ENCODE measurements at places on chromosomes 12 and 14. TPM values are rescaled to one million over a fixed set of nuclear protein-coding genes. Genes with fewer than 3 reads are reported as not detected.

- no peaks in the 10 kb centered on the region for H3K4me1 ChIP-seq
- H3K36me3 ChIP-seq = no peaks in the 10 kb centered on the region
- no peaks in the 10 kb centered on the region for H3K27me3 ChIP-seq
- no peak overlapping the region for H3K4me3 ChIP-seq
- H3K27ac ChIP-seq = no peak overlapping the region
- DNase-seq = no peak
Observed at GRCh38 chr14:86013641-86014040, 483.7 kb downstream of the FLRT2 start.

- H3K36me3 ChIP-seq = no peaks in the 10 kb centered on the region
- H3K4me3 ChIP-seq = no peak overlapping the region
- no peak for DNase-seq
- no peaks in the 10 kb centered on the region for H3K27me3 ChIP-seq
- no peaks in the 10 kb centered on the region for H3K4me1 ChIP-seq
Observed at GRCh38 chr14:42750771-42751170, 1144.1 kb downstream of the LRFN5 start.

DNA sequence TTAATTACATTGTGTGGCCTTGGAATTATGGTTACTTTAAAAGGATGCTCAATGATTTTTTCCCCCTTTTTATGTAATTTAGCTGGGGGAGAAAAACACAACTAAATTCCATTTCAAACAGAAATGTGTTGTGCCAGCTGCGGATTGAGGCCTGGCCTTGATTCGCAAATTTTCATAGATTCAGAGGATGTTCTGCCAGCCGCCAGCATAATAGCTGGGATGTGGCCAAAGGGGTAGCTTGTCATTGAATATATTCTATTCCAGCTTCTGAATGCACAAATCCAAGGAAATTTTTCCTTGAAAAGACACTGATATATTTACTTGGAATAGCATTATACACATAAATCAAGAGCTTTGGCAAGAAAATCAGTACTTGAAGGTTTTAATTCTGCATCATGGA lies 43.7 kb downstream of the TRHDE start:
- H3K4me3 ChIP-seq = no peak overlapping the region
- H3K27ac ChIP-seq = no peak overlapping the region
- no peaks in the 10 kb centered on the region for H3K4me1 ChIP-seq
- no peaks in the 10 kb centered on the region for H3K36me3 ChIP-seq

DNA sequence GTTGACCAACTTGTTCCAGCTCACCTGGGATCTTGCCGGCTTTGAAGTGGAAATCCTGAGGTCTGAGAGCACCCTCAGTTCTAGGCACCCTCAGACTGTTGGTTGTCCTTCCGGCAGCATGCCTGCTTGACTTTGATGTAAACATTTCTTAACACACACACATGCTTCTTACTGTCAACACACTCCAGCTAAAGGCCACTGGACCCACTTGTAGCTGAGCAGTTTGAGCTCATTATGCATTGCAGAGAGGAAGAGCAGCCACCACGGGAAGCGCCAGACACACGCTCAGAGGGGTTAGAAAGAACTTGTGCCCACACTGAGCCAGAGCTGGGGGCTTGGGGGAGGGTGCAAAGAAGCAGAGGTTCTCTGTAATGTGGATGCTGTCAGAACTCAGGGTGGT lies 55.8 kb downstream of the TNFAIP2 start:
- H3K4me3 ChIP-seq = no peak overlapping the region
- no peaks in the 10 kb centered on the region for H3K36me3 ChIP-seq
- no peaks in the 10 kb centered on the region for H3K4me1 ChIP-seq
- H3K27me3 ChIP-seq = no peaks in the 10 kb centered on the region

GRCh38 chr14:101781240-101782061 lies 19.9 kb downstream of the PPP2R5C start:
- H3K4me3 ChIP-seq = peak overlapping the region; percentile 65
- no peaks in the 10 kb centered on the region for H3K27me3 ChIP-seq
- H3K4me1 ChIP-seq = peaks cover 22% of the 10 kb centered on the region
- DNase-seq = peak; percentile 80

DNA sequence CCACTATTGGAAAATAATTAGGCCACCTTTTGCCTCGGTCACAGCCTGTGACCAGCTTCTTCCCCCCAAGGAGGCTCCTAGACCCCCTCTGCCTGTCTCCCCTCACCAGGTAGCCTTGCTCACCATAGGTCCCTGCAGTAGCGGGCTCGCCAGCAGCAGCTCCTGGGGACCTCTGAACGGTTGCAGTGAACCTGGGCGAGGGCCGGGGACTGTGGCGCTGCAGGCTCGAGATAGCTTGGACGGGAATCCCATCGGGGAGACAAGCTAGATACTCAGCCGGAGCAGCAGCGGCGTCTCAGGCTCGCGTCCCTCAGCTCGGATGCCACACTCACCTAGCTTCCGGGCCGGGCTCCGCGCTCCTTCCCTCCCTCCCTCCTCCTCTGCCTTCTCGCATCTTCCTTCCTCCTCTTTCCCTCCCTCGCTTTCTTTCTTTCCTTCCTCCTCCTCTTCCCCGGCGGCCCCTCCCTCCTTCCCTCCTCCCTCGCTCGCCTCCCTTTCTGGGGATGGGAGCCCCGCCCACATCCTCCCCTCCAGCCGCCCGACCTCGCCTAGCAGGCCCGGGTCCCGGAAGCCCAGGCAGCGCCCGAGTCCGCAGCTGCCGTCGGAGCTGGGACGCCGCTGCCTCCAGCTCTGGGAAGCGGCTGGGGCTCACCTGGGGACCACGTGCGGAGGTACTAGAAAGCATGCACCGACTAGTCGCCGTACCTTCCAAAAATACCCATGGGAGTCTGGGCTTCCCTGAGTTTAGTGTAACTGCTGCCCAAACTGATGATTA lies at the start of gene BMP4:
BMP4 (minus strand) TSS at position 399 of the 775 bp plus-strand sequence. CDS start 4,603 bp downstream, outside the sequence.
- peak within 1 kb of the TSS; percentile 74 for H3K27ac ChIP-seq
- no peak for DNase-seq
- peaks cover 88% of the 10 kb centered on the region for H3K27me3 ChIP-seq
- H3K36me3 ChIP-seq = no peaks in the 10 kb centered on the region
- peak within 1 kb of the TSS; percentile 67 for H3K4me3 ChIP-seq

GRCh38 chr12:1882405-1882804 lies 36.0 kb downstream of the CACNA2D4 start:
- no peak overlapping the region for H3K4me3 ChIP-seq
- no peaks in the 10 kb centered on the region for H3K36me3 ChIP-seq
- no peak overlapping the region for H3K27ac ChIP-seq
- H3K27me3 ChIP-seq = no peaks in the 10 kb centered on the region
- no peak for DNase-seq

GRCh38 chr12:14995583-14996425 lies 23.0 kb downstream of the PDE6H start:
- H3K36me3 ChIP-seq = no peaks in the 10 kb centered on the region
- no peak for DNase-seq
- H3K27me3 ChIP-seq = no peaks in the 10 kb centered on the region
- H3K27ac ChIP-seq = peak overlapping the region; percentile 54
- peaks cover 38% of the 10 kb centered on the region for H3K4me1 ChIP-seq
- no peak overlapping the region for H3K4me3 ChIP-seq

GRCh38 chr12:107131832-107132616 lies 38.7 kb upstream of the CRY1 start:
- H3K27me3 ChIP-seq = no peaks in the 10 kb centered on the region
- no peak overlapping the region for H3K4me3 ChIP-seq
- DNase-seq = no peak
- H3K27ac ChIP-seq = no peak overlapping the region
- H3K36me3 ChIP-seq = no peaks in the 10 kb centered on the region

DNA sequence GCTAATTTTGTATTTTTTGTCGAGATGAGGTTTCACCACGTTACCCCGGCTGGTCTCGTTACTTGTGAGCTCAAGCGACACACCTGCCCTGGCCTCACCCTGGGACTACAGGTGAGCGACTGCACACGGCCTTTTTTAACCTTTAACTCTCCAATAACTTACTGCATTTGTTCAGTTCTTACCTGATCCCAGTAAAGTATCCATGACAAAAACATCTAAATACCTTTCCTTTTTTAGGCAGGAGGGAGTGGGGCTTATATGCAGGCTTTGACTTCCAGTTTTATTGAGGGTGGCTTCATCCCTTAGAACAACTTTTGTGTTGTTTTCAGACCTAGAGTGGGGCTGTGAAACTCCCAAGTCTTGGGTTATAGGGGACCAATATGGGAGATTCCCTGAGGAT lies 68.3 kb downstream of the DENND5B start:
- no peak for DNase-seq
- no peaks in the 10 kb centered on the region for H3K36me3 ChIP-seq
- no peak overlapping the region for H3K27ac ChIP-seq

DNA sequence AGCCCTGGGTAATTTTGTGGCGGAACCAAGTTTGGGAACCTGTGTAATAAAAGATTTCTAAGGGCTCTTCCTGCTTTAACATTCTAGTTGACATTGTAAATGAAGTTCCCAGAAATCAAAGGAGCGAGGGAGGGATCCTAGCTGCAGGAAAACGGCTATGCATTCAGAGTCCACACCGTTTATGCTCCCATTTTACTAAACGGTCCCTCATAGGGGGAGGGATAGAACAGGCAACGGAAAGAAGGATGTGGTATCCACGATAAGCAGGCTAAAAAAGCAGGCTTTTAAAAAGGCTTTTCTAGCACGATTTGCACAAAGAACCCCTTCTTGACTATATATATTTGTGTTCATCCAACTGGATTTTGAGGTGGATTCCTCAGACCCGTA lies 559 bp downstream of the SYNJ2BP start:
- no peak for DNase-seq
- H3K4me3 ChIP-seq = peak overlapping the region; percentile 75
- no peaks in the 10 kb centered on the region for H3K36me3 ChIP-seq

GRCh38 chr14:79742142-79742541 lies 469.2 kb downstream of the DIO2 start:
- no peak overlapping the region for H3K27ac ChIP-seq
- no peaks in the 10 kb centered on the region for H3K4me1 ChIP-seq
- no peak for DNase-seq
- H3K4me3 ChIP-seq = no peak overlapping the region
- H3K36me3 ChIP-seq = no peaks in the 10 kb centered on the region
- H3K27me3 ChIP-seq = no peaks in the 10 kb centered on the region

- H3K36me3 ChIP-seq = no peaks in the 10 kb centered on the region
- no peak overlapping the region for H3K4me3 ChIP-seq
- DNase-seq = no peak
Observed at GRCh38 chr12:120668091-120668867, 18.7 kb upstream of the MLEC start.

DNA sequence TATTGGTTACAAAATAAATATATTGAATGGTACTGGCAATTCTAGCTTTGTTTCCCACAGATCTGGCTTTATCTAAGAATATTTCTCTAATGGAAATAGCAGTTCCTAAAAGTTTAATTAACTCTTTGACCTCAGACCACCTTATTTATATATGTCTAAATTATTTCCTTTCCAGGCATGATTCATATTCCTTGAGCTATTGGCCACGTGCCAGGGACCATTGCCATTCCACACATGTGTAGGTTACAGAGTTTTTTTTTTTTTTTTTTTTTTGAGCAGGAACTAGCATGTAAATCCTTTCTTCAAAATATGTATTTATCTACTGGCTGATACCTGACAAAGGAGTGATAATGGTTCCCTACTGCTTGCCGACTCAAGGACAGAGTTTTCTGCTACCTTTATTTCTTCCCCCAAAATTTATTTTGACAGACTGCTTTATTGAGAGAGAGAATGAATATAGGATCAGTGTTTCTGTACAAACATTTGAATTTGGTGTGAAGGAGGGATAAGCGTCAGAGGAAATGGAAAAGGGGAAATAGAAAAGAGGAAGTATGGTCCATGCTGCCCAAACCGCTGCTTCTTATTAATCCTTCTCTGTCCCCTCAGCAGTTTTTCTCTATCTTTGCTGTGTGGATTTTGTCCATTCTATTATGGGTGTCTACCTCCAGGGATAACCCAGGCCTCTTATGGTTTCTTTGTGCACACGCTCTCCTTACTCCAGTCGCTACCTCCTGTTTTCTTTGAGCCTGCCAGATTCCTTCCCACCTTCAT lies 36.4 kb downstream of the PDE3A start:
- no peaks in the 10 kb centered on the region for H3K36me3 ChIP-seq
- H3K27me3 ChIP-seq = no peaks in the 10 kb centered on the region
- peaks cover 21% of the 10 kb centered on the region for H3K4me1 ChIP-seq
- H3K27ac ChIP-seq = no peak overlapping the region

GRCh38 chr14:55000381-55000780 lies 26.5 kb downstream of the WDHD1 start:
- no peaks in the 10 kb centered on the region for H3K27me3 ChIP-seq
- H3K27ac ChIP-seq = no peak overlapping the region
- no peak for DNase-seq
- H3K36me3 ChIP-seq = no peaks in the 10 kb centered on the region

GRCh38 chr12:6567112-6567670 lies 900 bp downstream of the NOP2 start:
- H3K4me1 ChIP-seq = peaks cover 21% of the 10 kb centered on the region
- H3K27ac ChIP-seq = no peak overlapping the region
- DNase-seq = no peak

DNA sequence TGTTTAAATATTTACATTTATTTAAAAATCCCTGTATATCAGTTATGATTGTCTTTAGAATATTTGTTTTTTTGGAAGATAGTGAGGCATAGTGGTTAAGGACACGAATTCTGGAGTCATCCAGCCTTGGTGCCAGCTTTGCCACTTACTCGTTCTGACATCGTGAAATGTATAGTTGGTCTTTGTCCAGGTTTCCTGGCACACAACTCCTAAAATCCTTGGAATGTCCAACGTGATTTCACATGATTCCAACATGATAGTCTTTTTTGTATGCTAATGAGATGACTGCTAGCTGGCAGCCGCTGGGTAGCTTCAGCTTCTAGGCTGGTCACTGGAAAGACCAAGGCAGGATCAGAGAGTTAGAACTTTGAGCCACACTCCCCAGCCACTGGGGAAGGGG lies 64.8 kb downstream of the PRICKLE1 start:
- H3K27me3 ChIP-seq = no peaks in the 10 kb centered on the region
- no peak for DNase-seq
- H3K27ac ChIP-seq = no peak overlapping the region
- no peaks in the 10 kb centered on the region for H3K36me3 ChIP-seq
- H3K4me1 ChIP-seq = no peaks in the 10 kb centered on the region
- H3K4me3 ChIP-seq = no peak overlapping the region

DNA sequence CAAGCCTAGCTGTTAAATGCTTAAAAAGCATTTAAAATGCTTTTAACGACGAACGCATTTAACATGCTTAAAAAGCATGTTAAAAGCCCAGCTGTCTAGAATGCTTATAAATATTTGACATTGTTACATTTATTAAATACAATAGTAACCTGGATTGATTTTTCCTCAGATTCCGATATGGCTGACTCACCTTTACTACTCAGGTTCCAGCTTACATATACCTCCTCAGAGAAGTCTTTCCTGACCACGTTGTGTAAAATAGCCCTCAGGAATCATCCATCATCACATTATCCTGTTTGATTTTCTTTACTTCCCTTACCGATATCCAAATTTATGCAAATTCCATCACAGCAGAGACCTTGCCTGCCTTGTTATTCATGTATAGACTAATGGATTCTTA lies 51.4 kb downstream of the SLC41A2 start:
- no peaks in the 10 kb centered on the region for H3K27me3 ChIP-seq
- no peaks in the 10 kb centered on the region for H3K4me1 ChIP-seq
- DNase-seq = no peak
- H3K27ac ChIP-seq = no peak overlapping the region
- H3K36me3 ChIP-seq = no peaks in the 10 kb centered on the region

The JDP2 gene
- 50.5 TPM for total RNA-seq

The OTUB2 gene
- 0.42 TPM for total RNA-seq

The COL2A1 gene
- total RNA-seq = not detected

The CLEC9A gene
- not detected for total RNA-seq

The ANG gene
- 13.7 TPM for total RNA-seq

The CHGA gene
- 1.2 TPM for total RNA-seq

The CCDC175 gene
- total RNA-seq = not detected

The AQP2 gene
- total RNA-seq = not detected

The A2ML1 gene
- total RNA-seq = not detected

The AKAP3 gene
- 0.63 TPM for total RNA-seq

The RIMKLB gene
- total RNA-seq = 30.5 TPM
